Cortex of kidney (tissue), 1 donor: ENCODE measurements at places on chromosomes 6 and 20.

DNA sequence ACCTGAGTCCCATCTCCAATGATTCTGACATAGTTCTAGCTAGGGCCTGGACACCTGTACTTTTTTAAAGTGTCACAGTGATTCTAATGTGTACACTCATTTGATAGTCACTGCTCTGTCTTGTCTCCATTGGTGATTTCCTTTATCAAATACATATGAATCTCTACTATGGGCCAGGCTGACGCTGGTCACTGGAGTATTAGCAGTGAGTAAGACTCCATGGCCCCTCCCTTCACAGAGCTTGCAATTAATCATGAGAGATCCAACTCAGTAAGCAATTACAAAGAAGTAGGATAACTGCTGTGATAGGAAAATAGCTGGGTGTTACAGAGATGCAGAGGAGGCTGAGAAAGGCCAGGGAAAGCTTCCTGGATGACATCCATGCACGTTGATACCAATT lies 19.3 kb upstream of the SASH1 start:
- DNase-seq, result no peak

DNA sequence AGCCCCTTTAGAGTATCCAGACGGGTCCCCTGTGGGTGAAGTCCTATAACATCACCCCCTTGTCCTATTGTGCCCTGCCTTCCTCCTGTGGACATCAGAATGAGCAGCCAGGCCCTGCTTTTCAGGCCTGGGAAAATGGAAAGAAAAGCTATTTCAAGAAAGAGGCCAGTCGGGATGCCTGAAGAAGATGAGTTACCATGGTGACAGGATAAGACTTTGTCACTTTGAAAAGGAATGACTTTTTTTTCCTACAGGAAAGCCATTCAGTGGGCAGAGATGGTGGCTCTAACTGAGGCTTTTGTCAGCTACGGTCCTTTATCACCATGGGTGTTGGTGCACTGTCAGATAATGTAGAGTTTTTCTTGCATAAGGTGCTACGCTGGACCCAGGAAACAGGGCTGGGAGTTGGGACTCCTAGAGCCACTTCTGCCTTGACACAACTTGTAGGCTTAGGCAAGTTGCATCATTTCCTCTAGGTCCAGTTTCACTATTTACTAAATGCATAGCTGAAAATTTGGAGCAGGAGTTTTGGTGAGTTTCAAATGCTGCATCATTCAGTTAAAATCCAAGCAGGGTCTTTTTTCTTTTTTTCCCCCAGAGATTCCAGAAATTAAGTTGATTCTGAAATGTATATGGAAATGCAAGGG lies 293.6 kb upstream of the PRND start:
- no peak for DNase-seq

- no peak for DNase-seq
Observed at GRCh38 chr20:37276494-37277252, 12.8 kb upstream of the MANBAL start.

DNA sequence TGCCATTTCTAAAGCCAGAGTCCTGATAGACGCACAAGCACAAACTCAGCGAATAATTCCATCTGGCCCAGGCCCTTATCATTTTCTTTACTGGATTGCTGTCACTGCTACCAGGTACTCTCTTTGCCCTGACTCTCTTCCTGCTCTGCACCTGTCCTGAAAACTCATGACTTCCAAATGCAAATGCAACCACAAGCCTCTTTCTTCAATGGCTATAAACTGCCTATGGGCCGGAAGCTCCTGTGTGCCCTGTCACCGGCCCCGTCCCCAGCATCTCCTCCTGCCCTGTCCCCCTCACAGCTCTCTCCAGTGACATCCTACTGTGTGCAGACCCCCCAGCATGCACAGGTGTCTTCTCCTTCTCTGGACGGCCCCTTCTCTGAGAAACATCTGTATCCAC lies 302.6 kb downstream of the GMDS start:
- no peak for DNase-seq

GRCh38 chr20:48921883-48922820 lies 641 bp downstream of the ARFGEF2 start:
- no peak for DNase-seq

DNA sequence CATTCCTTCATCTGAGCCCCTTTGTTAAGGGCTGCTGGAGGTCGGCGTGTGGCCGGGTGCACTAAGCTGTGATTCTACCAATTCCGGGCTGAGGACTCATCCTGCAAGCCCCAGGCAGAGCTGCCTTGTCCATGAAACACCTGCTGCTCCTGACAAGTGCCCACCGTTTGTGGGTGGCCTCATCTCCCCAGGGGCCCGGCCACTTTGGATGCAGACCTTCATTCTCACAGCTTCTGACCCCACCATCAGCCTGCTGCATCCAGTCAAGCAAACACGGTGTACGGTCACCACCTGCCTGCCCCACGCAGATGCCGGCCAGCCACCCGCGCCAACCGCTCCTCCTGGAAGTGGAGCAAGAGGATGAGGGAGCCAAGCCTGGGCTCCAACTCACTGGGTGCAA lies 382.7 kb downstream of the THBS2 start:
- no peak for DNase-seq

GRCh38 chr6:143112084-143112768 lies 51.5 kb downstream of the AIG1 start:
- no peak for DNase-seq

GRCh38 chr6:15110726-15111354 lies 135.0 kb upstream of the JARID2 start:
- DNase-seq, result no peak

DNA sequence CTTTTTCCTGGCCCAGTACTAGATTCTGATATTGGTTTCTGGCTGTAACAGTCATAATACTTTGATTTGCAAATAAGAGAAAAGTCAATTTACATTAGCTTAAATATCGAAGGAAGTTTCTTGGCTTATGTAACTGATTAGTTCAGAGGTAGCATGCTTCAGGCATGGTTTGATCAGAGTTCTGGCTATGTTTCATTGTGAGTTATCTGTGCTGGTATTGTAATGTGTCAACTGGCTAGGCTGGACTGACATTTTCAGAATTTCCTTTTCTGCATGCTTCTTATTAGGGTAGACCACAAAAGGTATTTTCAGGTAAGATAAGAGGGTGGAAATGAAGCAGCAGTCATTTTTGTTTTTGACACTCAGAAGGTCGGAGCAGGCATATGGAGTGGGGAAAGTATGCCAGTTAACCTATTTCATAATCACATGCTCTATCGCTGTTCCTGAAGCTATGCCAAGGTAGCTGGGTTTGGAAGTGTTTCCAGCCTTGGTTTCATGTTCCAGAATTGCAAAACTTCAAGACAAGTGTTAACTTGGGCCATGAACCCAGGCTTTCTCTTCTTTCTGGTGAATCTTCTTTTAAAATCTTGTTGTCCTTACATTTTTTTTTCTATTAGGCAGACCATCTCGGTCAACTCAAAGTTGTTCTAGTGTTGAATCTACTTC lies 244.9 kb downstream of the DHX35 start:
- no peak for DNase-seq

- DNase-seq, result no peak
Observed at GRCh38 chr6:11224252-11224965, 8.1 kb downstream of the NEDD9 start.

DNA sequence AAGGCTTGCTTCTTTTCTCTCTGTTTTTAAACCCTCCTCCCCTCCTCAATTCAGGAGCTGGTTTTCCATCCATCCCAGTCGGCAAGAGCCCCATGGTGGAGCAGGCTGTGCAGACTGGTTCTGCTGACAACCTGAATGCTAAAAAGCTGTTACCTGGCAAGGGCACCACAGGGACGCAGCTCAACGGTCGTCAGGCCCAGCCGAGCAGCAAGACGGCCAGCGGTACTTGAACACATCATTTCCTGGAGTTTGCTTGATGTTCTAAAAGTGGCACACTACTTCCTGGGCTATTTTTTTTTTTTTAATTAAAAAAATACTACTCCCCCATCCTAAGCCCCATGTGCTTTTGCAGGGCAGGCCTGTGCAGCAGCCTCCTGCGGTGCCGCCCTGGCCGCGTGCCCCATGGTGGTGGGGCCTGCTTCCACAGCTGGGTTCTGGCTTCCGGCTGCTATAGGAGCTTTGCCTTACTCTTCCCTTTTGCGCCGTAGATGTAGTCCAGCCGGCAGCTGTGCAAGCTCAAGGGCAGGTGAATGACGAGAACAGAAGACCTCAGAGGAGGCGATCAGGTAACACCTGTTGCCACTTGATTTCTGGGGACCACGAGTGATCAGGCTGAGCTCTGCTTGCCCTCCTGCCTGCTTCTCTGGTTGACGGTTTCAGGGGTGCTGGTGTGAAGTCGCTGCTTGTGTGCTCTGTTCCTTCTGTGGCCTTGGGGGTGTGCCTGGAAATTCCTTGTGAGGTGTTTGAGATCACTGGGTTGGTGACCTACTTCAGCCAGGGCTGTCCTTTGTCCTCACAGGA lies 7.7 kb downstream of the LSM14B start:
- DNase-seq, result no peak

- DNase-seq, result no peak
Observed at GRCh38 chr6:131958542-131959470, 7.6 kb upstream of the CCN2 start.

DNA sequence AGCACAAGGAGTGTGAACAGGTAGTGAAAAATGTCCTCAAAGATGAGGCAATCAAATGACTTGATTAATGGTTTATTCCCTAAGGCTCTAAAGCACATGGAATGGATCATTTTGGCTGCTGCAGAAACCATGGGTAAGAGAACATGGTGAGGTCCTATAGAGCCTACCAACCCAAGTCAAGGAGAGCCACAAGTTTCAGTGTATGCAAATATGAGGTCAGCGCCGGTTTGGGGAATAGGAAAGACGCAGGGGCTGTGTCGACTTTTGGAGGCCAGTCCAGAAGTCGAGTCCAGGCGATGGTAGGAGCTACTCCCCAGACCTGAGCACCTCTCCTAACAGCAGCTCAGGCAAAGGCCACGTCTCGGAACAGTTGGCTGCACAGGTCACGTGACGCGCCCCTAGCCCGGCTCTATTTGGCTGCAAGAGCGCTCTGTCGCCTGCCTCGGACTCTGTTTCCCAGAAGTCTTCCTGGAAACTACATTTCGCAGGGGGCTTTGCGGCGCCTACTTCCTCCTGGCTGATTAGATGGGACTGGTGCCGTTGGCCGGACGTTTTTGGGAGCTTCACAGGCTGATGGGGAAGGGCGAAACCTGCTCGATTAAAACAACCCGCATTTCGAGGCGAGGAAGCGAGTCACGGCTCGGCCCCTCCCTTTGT lies 74.4 kb upstream of the CHD6 start:
- DNase-seq, result no peak

- DNase-seq, result no peak
Observed at GRCh38 chr6:106735136-106735633, 105.8 kb downstream of the QRSL1 start.

- DNase-seq, result no peak
Observed at GRCh38 chr6:32153564-32154513, at the start of gene PPT2. PPT2 (plus strand) TSS chr6:32154141; CDS start chr6:32154595, 454 bp downstream.

- DNase-seq, result no peak
Observed at GRCh38 chr6:1388630-1389368, 577 bp upstream of the FOXF2 start.

DNA sequence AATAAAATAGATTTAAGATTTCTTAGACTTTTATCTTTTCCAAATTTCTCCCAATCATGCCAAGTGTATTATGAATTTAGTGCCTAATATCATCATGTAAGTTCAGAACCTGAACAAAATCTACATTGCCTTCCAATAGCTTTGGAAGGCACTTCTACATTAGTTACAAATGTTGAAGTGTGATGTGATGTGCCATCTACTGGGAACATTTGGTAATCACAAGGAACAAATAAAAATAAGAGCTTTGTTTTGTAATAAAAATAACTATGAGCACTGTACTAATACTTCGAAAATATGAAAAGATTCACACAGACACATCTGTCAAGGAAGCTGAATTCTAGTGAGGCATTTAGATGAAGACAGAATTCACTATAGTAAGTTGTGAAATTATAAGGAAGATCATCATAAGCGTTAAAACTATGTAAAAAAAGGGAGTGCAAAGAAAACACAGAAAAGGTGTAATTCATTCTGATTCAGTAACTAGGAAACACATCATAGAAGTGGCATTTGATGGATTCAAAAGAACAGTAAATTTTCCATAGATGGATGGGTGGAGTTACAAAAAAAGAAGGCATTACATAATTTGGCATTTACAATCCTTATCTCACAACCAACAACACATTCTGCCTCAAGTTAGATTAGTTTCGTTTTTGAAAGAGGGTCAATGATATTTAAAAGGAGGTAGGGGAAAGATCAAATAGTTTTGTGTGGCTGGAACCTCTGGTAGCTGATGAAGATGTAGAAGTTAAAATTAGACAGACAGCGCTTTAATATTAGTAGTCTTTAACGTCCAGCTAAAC lies 161.0 kb downstream of the ASCC3 start:
- no peak for DNase-seq

DNA sequence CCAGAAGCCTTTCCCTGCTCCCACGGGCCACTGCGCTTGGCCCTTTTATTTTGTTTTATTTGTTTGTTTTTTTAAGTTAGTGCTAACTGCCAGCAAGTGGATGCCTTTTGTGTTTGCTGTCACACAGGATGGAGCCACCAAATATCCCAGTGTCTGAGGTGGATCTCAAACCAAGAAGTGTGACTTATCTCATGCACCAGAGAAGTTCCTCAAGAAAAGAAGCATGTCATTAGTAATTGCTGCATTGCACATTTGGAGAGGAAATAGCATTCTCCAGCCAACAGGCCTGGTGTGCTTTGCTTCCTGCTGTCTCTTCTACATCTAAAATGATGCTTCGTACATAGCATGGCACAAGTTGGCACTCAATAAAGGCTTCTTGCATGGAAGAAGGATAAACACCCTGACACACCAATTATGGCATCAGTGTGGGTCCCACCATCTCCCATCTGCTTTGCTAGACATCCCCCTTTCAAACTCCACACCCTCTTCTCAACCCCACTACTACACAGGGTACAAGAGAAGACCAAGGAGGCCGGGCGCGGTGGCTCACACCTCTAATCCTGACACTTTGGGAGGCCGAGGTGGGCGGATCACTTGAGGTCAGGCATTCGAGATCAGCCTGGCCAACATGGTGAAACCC lies 1.9 kb upstream of the ATP9A start:
- DNase-seq, result no peak

DNA sequence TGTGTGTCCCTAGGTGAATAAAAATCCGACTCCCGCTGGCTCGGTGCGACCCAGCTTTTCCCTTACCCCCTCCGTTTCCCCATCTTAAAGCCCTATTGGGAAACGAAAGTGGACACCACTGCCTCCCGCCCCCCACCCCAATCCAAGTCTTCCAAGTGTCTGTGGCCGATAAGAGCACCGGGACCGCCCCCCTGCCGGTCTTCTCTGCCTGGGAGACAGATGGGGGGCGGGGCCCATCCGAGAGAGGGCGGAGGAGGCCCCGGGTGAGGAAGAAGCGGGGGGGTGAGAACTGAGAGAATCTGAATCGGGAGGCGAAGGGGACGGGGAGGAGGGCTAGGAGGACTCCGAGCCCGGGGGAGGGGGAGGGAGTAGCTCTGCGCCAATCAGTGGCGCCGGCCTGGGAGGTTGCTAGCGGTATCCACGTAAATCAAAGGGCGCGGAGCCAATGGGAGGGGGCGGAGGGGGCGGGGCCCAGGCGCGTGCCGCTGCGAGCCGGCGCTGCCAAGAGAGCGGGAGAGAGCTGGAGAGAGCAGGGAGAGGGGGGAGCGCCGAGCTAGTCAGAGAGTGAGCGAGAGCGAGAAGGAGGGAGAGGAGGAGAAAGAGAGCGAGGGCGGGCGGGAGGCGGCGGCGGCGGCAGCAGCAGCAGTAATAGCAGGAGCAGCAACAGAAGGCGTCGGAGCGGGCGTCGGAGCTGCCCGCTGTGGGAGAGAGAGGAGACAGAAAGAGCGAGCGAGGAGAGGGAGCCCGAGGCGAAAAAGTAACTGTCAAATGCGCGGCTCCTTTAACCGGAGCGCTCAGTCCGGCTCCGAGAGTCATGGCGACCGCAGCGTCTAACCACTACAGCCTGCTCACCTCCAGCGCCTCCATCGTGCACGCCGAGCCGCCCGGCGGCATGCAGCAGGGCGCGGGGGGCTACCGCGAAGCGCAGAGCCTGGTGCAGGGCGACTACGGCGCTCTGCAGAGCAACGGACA lies at the start of gene POU3F2:
POU3F2 (plus strand) TSS at position 515 of the 972 bp plus-strand sequence; CDS start at position 815, 300 bp downstream.
- DNase-seq, result no peak
